ENCODE measurements at places on chromosomes 16 and 17.

DNA sequence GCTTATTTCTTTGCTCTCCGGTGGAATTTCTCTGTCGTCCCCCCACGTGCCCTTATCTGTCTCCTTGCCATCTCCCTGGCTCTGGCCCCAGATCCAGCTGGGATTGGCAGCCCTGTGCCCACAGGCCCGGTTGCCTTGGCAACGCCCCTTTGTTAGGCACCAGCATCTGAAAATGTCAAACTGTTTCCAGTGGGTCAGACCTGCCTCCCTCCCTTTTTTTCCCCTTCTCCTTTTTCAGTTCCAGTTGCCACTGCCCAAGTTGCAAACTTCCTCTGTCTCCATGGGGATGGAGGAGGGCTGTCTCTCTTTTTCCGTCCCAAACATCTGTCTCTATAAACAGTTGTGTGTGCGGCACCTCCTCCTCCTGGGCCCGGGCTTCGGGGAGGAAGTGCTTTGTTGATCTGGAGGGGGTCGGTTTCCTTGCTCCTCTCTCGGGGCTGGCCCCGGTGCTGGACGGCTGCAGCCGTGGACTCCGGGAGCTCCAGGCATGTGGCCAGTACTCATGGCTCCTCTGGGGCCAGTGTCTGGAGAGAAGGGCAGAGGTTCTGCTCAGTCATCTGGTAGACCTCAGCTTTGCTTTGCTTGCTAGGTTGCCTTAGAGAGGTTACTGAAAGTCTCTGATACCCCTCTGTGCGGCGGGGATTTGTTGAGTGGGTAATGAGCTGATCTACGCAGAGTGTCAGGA lies 35.3 kb downstream of the SOCS3 start:
- DNase-seq = peak; percentile 74

DNA sequence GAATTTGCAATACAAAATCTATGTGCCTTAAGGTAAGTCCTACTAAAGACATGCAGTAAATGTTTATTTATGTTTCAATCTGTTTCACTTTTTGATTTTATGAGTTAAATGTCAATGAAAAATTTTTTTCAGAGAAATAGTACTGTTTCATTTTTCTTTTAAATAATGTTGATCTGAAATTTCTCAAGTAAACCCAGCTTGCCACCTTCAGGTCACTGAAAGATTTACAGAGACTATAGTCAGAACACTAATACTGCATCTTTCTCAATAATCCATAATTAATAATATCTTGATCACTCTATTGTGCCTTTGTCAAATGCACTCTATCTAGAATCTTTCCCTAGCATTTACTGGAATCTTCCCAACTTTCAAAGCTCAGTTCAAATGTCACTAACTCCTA lies 6.5 kb upstream of the DHX40 start:
- DNase-seq = no peak

- DNase-seq = no peak
These were observed 8.7 kb downstream of the ENDOV start for GRCh38 chr17:80423536-80424225.

- no peak for DNase-seq
These were observed 206.0 kb downstream of the SEC14L1 start for GRCh38 chr17:77346765-77347164.

DNA sequence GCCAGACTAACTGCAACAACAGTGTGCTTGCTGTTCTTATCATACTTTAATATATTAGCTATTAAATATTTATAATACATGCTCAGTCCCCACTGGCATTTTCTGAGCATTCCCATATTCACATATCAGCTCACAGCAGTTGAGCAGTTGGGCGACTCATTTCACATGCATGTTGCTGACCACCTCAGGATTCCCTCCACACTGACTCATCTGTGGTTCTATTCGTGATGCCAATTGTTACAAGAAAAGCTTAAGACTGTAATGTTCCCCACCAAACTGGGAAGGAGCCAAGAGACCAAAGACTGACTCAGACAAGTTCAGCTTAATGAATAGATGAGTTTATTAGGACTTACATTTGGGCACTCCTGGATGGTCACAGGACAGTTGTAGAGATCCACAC lies 100.3 kb upstream of the KIF2B start:
- no peak for DNase-seq

- DNase-seq = no peak
These were observed 562.8 kb upstream of the GOT2 start for GRCh38 chr16:59296888-59297287.

- no peak for DNase-seq
These were observed 35.0 kb downstream of the BCAS3 start for GRCh38 chr17:60712675-60713074.

GRCh38 chr17:29384901-29385300 lies 5.3 kb upstream of the TAOK1 start:
- DNase-seq = no peak

DNA sequence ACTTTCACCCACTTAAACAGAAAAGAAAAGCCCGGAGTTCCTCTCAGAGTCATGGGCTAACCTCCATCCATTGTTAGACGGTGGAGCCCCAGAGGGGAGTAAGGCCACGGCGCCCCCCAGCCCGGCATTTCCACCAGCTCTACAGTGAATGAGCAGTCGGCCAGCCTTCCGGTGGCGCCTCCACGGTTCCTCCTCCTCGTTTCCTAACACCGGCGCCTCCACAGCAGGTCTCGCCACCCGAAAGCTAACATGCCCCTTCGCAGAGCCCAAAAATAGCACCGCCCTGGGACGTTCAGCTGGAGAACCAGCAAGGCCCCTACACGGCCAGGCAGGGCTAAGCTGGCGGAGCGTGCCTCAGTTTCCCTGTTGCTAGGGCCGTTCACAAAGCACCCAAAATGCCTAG lies 858 bp downstream of the MMD start:
- peak; percentile 69 for DNase-seq

DNA sequence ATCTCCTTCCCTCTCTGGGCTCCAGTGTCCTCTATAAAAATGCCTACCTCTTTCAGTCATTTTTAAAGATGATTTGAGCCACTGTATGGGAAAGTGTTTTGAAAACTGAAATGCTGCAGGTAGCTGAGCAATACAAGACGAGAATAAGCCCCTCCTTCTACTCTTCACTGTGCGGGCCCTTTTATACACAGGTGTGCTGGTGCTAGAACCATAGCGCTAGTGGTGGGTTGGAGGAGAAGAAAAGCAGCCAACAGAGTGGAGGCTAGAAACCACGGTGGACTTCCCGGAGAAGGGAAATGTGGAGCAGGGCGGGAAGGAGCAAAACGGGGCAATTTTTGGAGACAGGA lies 58.2 kb upstream of the DLX4 start:
- DNase-seq = no peak

DNA sequence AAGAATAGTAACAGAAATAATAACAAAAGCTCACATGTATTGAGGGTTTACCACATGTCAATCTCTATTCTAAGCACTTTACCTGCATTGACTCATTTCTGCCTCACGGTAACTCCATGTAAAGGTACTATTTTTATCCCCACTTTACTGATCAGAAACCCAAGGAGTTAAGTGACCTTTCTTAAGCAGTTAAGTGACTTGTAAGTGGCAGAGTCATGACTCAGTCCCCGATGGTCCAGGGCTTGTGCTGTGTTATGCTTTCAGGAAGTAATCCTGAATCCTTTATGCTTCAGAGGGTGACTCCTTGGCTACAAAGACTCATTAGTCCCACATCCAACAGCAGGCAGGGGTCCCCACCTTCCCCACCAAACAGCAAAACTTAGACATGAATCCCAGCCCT lies 66.5 kb downstream of the MRM1 start:
- no peak for DNase-seq

GRCh38 chr17:82217120-82217529 lies 4.5 kb upstream of the CCDC57 start:
- DNase-seq = no peak

GRCh38 chr16:22624038-22624799 lies 113.5 kb downstream of the NPIPB5 start:
- no peak for DNase-seq

DNA sequence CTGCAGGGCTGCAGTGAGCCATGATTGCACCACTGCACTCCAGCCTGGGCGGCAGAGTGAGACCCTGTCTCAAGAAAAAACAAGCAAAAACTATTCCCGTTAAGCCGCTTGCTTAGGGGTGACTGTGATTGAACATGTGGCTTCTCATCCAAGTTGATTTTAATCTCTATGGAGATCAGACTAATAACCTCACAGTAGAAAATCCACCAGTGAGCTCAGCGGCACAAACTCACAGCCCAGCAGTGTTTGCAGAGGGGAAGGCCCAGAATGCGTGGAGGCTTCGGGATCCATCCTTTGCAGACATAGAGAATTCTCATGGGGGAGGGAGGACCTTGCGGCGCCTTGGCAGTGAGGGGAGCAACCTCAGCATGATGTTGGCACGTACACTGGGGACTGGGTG lies 7.4 kb downstream of the BANP start:
- DNase-seq = no peak

DNA sequence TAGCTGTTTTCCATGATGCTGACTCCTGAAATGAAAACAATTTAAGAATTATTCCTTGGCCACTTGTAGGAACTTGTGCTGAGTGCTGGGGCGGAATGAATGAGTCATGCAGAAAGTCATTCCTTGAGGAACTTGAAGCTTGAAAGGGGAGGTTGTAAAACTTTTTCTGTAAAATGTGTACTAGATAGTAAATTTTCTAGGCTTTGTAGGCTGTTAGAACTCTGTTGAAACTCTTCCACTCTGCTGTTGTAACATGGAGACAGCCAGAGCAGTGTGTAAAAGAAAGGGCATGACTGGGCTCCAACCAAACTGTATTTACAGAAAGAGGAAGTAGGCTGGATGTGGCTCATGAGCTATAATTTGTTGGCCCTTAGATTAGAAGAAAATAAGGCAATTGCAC lies 46.1 kb downstream of the ABCA8 start:
- no peak for DNase-seq

Data from retina (tissue), 1 donor.